ENCODE measurements at places on chromosomes 2 and 18. TPM values are rescaled to one million over a fixed set of nuclear protein-coding genes. Genes with fewer than 3 reads are reported as not detected.

Gene SFTPB
- not detected for total RNA-seq

Gene ST6GAL2
- total RNA-seq, result not detected

Gene TOGARAM2
- total RNA-seq, result not detected

Gene EMILIN1
- total RNA-seq, result under 0.01 TPM

Gene CFAP221
- total RNA-seq, result not detected

Gene SIX3
- not detected for total RNA-seq

Gene DUSP2
- total RNA-seq, result 5.3 TPM

Gene PRPF40A
- total RNA-seq, result 107 TPM

Gene NFE2L2
- 68.5 TPM for total RNA-seq

Gene GPR39
- total RNA-seq, result 7.1 TPM

Gene GTF2A1L
- total RNA-seq, result not detected

Gene VPS54
- 18.2 TPM for total RNA-seq

Gene LYG2
- total RNA-seq, result not detected

Gene LMAN2L
- total RNA-seq, result 18.9 TPM

Gene VAMP5
- 5.5 TPM for total RNA-seq

Gene CHMP1B
- total RNA-seq, result 140 TPM

Gene POTEC
- total RNA-seq, result under 0.01 TPM

Gene CNDP1
- total RNA-seq, result not detected

Gene C2orf76
- 12.3 TPM for total RNA-seq

Gene VRK2
- 67.7 TPM for total RNA-seq

Gene PAX8
- total RNA-seq, result not detected

Gene CDH20
- not detected for total RNA-seq

Gene RFTN2
- under 0.01 TPM for total RNA-seq

Gene HOXD11
- total RNA-seq, result not detected

Gene OST4
- total RNA-seq, result 277 TPM

Gene SCYGR4
- not detected for total RNA-seq

Gene GULP1
- total RNA-seq, result 39.2 TPM

Gene MRO
- not detected for total RNA-seq

Gene CHST9
- total RNA-seq, result 0.38 TPM

Gene TTLL4
- total RNA-seq, result 6.8 TPM

Gene ADRA2B
- total RNA-seq, result not detected

Gene CDKL4
- total RNA-seq, result 0.13 TPM

Gene ASB18
- 0.38 TPM for total RNA-seq

Gene CXCR1
- total RNA-seq, result not detected

Measured in bronchial epithelial cell (primary cell).